Ascending aorta (tissue), 2 donors: ENCODE measurements at places on chromosomes 2 and 18.
A peak's percentile ranks its signal among the peaks of the same experiment; 100 is the strongest.

DNA sequence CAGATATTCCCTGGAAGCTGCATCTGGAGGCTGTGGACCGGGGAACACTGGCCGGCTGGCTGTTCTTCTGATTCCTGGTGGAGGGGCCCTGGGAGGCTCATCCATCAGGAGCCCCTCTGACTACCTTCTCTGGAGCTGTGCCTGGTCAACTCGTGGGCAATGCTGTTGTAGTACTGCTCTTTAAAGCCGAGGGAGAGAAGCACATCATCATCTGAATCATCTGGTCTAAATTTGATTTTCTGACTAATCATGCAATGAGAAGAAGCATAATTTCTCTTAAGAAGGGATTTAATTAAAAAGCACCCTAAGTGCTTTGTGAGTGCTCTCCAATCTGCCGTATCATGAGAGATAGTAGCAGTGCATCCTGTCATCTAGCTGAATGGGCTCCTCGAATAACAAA is 229.5 kb downstream of the FHOD3 start:
- H3K27me3 ChIP-seq: no peaks in the 10 kb centered on the region
- no peaks in the 10 kb centered on the region for H3K4me1 ChIP-seq
- no peak overlapping the region for H3K4me3 ChIP-seq

DNA sequence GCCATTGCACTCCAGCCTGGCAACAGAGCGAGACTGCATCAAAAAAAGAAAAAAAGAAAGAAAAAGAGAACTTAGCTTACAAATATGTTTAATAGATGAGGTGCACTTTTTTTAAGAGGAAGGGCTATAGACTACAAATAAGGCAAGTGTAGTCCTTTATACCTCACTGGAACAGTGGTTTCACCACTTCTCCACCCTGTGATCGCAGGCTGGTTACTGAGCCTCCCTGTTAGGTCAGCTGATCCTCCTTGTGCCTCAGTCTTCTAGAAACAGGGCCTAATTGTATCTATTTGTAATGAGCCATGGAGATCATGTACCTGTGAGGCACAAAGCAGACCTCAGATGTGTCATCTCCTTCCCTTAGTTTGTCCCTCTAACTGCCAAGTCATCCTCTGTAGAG is 4.5 kb downstream of the CXCR2 start:
- H3K36me3 ChIP-seq: no peaks in the 10 kb centered on the region
- H3K4me3 ChIP-seq: no peak overlapping the region

- no peaks in the 10 kb centered on the region for H3K27me3 ChIP-seq
- no peaks in the 10 kb centered on the region for H3K36me3 ChIP-seq
- DNase-seq: peak; percentile 53
Observed at GRCh38 chr2:63424329-63425078, 163.8 kb downstream of the WDPCP start.

- no peak for DNase-seq
- H3K27ac ChIP-seq: peak overlapping the region; percentile 52
- no peaks in the 10 kb centered on the region for H3K36me3 ChIP-seq
- no peaks in the 10 kb centered on the region for H3K27me3 ChIP-seq
- H3K4me1 ChIP-seq: peaks cover 17% of the 10 kb centered on the region
- no peak overlapping the region for H3K4me3 ChIP-seq
Observed at GRCh38 chr2:190635781-190636180, 13.1 kb upstream of the NAB1 start.

GRCh38 chr2:229343661-229344060 is 72.6 kb upstream of the PID1 start:
- no peaks in the 10 kb centered on the region for H3K36me3 ChIP-seq
- H3K4me3 ChIP-seq: no peak overlapping the region
- no peaks in the 10 kb centered on the region for H3K4me1 ChIP-seq
- DNase-seq: no peak
- H3K27ac ChIP-seq: no peak overlapping the region
- H3K27me3 ChIP-seq: no peaks in the 10 kb centered on the region

- H3K36me3 ChIP-seq: no peaks in the 10 kb centered on the region
- no peaks in the 10 kb centered on the region for H3K27me3 ChIP-seq
- H3K4me1 ChIP-seq: no peaks in the 10 kb centered on the region
- no peak overlapping the region for H3K27ac ChIP-seq
- no peak overlapping the region for H3K4me3 ChIP-seq
Observed at GRCh38 chr2:239145106-239145505, 255.7 kb downstream of the HDAC4 start.

DNA sequence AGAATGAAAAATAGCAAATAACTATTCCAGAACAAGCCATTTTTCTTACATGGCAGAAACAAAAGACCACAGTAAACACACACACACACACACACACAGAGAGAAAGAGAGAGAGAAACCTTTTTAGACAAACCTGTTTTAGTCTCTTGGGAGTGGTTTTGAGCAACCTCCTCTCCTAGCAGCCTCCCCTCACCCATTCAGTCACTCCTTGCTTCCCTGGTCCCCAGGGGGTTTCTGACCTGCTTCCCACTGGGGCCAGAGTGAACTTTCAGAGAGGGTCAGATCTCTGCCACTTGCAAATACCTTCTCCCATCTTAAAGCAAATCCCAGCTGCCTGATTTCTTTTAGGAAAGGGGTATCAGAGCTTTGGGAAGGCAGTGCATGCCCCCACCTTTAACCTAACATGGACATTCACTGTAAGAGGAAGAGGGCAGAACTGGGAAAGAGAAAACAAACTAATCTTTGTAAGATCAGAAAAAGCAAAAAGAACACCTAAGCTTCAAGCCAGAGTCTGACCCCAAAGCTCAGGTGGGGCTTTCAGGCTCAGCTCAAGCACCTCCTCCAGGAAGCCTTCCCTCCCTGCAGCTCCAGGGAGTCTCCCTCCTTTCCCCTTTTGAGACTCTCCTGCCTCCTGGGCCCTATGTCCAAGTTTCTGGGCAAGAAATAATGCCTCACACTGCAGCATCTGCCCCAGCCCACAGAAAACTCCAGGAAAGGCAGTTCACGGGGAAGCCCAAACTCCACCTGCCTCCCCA is 2.7 kb downstream of the SDC1 start:
- no peak overlapping the region for H3K27ac ChIP-seq
- peaks cover 8% of the 10 kb centered on the region for H3K4me1 ChIP-seq
- no peak for DNase-seq
- no peaks in the 10 kb centered on the region for H3K27me3 ChIP-seq
- no peak overlapping the region for H3K4me3 ChIP-seq

GRCh38 chr2:167209784-167210183 is 321.5 kb downstream of the XIRP2 start:
- H3K27me3 ChIP-seq: no peaks in the 10 kb centered on the region
- no peaks in the 10 kb centered on the region for H3K4me1 ChIP-seq
- no peak overlapping the region for H3K27ac ChIP-seq
- H3K4me3 ChIP-seq: no peak overlapping the region
- DNase-seq: no peak
- H3K36me3 ChIP-seq: no peaks in the 10 kb centered on the region

- no peaks in the 10 kb centered on the region for H3K27me3 ChIP-seq
- no peak for DNase-seq
- H3K4me1 ChIP-seq: no peaks in the 10 kb centered on the region
- no peak overlapping the region for H3K4me3 ChIP-seq
- no peak overlapping the region for H3K27ac ChIP-seq
- H3K36me3 ChIP-seq: no peaks in the 10 kb centered on the region
Observed at GRCh38 chr2:138243372-138243771, 258.2 kb upstream of the SPOPL start.
